Astrocyte (in vitro differentiated cells and primary cell): ENCODE measurements at places on chromosomes 2 and 18. TPM values are rescaled to one million over a fixed set of nuclear protein-coding genes. Genes with fewer than 3 reads are reported as not detected.

GRCh38 chr18:65411061-65411460 is 339.8 kb upstream of the CDH7 start:
- H3K4me1 ChIP-seq: no peaks in the 10 kb centered on the region
- H3K36me3 ChIP-seq: no peaks in the 10 kb centered on the region
- DNase-seq: no peak
- H3K27ac ChIP-seq: no peak overlapping the region
- H3K27me3 ChIP-seq: no peaks in the 10 kb centered on the region
- no peak overlapping the region for H3K4me3 ChIP-seq

DNA sequence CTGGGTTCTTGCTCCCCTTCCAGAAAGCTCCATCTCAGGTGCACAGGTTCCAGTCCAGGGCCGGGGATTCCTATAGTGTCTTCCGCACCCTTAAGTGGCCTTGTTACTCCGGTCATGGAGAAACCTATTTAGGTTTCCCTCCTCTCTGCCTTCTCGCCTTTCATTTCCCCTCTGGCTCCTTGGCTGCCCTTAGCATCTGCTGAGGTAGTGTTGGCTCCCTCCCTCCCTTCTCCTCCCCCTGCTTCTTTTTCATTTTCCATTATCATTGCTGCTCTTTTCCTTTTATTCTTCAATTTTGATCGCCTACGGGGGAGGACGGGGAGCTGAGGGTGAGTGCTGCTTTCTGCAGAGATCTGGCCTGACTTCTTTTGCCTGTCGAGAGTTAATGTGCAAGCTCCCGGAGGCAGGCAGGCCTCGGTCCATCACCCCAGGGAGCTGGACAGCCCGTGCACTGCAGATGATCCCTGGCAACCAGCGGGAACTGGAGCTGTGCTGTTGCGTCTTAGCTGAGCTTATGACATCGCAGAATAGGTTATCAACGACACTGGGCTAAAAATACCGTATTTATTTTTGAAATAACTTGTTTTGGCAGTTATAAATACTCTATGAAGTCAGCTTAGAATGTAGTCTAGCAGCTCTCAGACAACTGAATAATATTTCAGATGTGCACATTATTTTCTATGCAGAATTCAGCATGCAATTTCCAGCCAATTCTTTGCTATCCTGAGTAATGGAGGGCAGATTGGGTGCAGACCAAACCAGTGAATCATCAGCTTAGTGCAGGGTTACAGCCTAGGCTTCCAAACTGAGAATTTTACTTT is 141.9 kb downstream of the SLC4A3 start:
- H3K4me3 ChIP-seq: no peak overlapping the region
- H3K27ac ChIP-seq: no peak overlapping the region
- H3K36me3 ChIP-seq: no peaks in the 10 kb centered on the region
- no peaks in the 10 kb centered on the region for H3K4me1 ChIP-seq
- H3K27me3 ChIP-seq: no peaks in the 10 kb centered on the region

DNA sequence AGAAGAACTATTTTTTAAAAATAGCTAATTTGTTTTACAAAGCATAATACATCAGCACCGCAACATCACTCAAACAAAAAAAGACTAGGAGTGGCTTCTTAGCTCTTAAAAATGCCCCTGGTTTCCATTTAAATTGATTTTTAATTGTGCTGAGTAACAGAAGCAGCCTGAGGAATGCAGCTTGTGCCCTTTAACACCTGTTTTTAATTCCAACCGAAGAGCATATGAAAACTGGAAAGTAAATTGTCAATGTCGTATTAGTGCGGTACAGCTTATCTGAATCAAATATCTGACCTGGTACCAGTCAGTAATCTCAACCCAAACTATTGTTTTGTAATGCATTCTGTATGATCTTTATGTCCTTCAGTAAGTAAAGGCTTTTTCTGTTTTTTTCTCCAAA is 13.2 kb upstream of the CD302 start:
- no peaks in the 10 kb centered on the region for H3K27me3 ChIP-seq
- no peaks in the 10 kb centered on the region for H3K36me3 ChIP-seq
- no peaks in the 10 kb centered on the region for H3K4me1 ChIP-seq
- no peak overlapping the region for H3K27ac ChIP-seq
- DNase-seq: no peak

GALNT3 gene
- 16.4 and 19.9 TPM in 2 replicates for total RNA-seq

GRCh38 chr2:235610696-235611257 is 116.9 kb downstream of the AGAP1 start:
- no peak overlapping the region for H3K4me3 ChIP-seq
- no peaks in the 10 kb centered on the region for H3K27me3 ChIP-seq
- no peak overlapping the region for H3K27ac ChIP-seq
- no peaks in the 10 kb centered on the region for H3K36me3 ChIP-seq
- peaks cover 32% of the 10 kb centered on the region for H3K4me1 ChIP-seq
